ENCODE measurements at places on chromosomes 4 and X.

- DNase-seq, result no peak
Measured at GRCh38 chr4:93841803-93842345, 13.3 kb downstream of the ATOH1 start.

DNA sequence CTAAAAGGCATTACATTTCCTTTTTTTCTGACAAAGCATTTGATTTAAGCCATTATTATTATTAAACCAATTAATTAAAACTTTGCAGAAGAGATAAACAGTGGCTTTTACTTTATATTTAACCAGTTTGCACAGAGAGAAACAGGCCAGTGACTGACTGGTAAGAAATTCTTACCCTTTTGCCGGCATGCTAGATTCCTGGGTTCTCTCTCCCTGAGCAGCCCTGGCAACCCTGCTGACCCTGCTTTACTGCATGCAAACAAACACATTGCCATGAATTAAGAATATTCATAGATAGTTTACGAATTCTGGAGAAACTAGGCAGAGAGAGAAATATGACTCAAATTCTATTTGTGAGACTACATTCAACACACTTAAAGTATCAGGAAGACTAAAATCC lies 1381.4 kb upstream of the IGFBP7 start:
- no peak for DNase-seq

GRCh38 chr4:108130955-108131354 lies 37.8 kb downstream of the LEF1 start:
- DNase-seq, result no peak

- no peak for DNase-seq
Measured at GRCh38 chr4:9962611-9963314, 58.5 kb downstream of the SLC2A9 start.

- no peak for DNase-seq
Measured at GRCh38 chrX:38129366-38129765, 91.3 kb downstream of the SRPX start.

DNA sequence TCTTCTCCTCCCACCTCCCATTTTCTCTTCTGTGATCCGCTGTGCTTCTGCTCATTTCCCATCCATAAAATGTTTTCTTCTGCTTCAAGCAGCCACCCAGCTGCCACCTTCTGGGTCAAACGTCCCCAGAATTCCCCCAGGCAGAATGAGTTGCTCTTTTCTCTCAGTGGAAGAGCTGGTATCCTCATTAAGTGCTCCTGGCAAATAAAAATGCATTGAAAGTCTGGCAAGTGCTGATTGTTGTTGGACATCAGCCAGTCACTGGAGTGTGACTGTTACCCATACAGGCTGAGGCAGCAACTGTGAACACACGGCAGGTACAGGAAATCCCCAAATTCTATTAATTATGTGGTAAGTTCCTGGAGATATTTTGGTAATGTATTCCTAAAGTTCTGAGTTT lies 52.6 kb downstream of the LIMCH1 start:
- peak; percentile 86 for DNase-seq

DNA sequence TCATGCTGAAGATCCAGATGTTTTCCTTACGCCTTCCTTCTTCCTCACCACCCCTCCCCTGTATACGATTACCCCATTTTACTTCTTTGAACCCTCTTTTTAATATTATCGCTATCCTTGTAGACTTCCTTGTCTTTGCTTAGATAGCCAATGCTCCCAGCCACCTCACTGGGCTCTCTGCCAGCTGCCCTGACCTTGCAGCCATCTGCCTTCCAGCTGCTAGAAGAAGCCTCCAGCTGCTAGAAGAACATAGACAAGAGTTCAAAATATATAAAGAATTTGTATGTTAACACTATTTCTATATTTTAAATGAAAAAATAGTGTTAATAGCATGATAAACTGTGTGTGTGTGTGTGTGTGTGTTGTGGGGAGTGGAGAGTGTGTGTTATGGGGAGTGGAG lies 374.7 kb downstream of the ANKRD50 start:
- no peak for DNase-seq

DNA sequence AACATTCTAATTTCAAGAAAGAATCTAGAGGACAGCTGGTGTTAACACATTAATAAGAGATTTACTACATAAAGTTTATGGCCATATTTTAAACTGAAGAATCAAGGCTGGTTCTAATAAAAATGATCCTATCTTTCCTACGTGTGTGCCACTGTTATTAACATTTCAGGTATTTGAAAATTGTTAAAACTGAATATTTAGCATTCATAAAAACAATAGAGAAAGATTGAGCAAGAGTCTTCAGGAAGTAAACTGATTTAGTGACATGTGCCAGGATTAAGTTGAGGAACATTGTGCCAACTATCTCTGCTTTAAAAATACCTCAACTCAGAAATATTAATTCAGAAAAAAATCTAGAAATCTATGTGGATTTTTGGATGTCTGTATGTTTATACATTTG lies 810.1 kb downstream of the FAT4 start:
- no peak for DNase-seq

DNA sequence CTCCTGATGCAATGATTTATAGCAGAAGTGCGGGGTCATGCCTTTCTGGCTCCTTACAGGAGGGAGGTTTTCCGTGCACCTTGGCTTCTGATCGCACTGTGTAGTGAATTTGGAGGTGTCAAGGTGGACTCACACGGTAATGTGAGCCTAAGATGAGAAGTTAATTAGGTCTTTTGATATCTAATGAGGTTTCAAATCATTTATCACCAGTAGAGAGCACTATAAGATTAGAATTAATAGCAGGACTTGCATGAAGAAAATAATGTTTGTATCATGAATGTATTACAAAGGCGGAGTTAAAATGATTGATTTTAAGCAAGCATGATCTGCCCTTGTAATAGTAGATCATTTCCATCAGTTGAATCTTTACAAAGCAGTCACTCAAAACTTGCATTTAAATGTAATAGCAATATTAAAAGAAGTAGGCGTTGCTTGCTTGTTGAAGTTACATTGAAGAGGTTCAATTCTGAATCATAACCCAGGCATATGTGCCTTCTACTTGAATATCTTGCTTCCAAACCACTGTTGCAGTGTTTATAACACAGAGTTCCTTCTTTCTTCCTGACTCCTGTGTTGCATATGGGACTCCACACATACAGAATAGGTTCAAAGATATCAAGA lies 152.1 kb downstream of the FMR1NB start:
- DNase-seq, result no peak

- DNase-seq, result no peak
Measured at GRCh38 chrX:114964374-114964773, 53.0 kb downstream of the IL13RA2 start.

GRCh38 chr4:110183643-110184042 lies 14.8 kb downstream of the ELOVL6 start:
- DNase-seq, result peak; percentile 25

DNA sequence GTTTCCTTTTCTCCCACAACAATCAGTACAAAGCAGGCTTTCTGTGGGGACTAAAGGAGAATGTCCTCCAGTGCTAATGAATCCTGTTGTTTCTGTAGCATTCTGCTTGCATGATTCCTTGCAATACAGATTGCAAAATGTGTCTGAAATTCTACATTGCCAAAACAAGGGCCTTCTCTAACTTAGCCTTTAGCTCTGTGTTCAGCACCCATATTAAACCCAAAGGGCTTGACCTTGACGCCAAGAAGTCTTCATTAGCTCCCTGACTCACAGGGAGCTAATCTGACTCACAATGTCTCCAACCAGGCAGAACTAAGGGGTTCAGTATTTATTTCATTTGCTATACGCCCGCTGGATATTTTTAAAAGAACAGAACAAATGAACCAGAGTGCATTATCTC lies 241.4 kb upstream of the CLNK start:
- no peak for DNase-seq

- no peak for DNase-seq
Measured at GRCh38 chrX:114162068-114162735, 421.7 kb upstream of the HTR2C start.

DNA sequence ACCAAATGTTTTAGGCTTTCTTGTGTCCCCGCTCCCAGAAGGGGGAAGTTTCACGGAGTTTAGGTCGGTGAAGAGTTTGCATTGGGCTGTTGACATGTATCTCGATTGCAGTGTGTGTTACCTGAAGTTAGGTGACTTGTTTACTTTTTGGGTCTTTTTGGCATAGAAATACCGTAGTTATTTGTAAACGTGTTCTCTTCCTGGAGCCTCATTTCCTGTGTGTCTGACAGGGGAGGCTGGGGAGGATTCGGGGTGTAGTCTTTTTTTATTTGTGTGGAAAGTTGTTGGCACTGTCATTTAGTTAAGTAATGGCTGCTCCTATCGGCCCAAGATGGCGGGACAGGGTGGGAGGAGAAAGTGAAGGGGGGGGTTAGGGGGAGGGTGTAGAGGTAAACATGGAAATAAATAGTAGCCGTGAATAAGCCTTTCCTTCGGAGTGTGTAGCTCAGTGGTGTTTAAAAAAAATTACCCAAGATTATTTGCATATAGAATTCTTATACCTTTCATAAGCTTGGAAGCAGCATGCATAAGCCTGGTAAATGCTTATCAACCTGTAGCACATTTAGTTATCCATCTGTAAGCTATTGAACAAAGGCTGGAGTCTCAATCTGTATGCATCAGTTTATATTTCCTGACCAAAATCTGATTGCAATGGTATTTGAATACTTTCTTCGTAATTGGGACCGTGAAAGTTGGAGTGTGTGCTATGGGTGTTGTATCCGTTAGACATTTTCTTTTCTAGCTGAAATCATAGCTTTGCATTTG lies 1.6 kb downstream of the KDM6A start:
- DNase-seq, result peak; percentile 13

- DNase-seq, result no peak
Measured at GRCh38 chr4:182752158-182752910, 164.9 kb downstream of the DCTD start.

GRCh38 chr4:4443821-4444220 lies 56.9 kb downstream of the NSG1 start:
- no peak for DNase-seq

DNA sequence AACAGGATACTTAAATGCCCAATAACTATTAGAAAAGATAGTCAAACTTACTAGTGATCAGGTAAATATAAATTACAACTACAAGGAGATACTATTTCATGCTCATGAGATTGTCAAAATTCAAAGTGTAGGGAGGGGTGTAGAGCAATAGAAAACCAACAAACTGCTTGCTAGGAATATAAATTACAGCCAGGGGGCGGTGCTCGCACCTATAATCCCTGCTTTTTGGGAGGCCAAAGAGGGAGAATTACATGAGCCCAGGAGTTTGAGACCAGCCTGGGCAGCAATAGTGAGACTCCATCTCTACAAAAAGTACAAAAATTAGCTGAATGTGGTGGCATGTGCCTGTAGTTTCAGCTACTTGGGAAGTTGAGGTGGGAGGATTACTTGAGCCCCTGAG lies 556.5 kb upstream of the NR3C2 start:
- DNase-seq, result no peak

GRCh38 chrX:1476682-1477081 lies 24.0 kb upstream of the ASMTL start:
- DNase-seq, result no peak

- no peak for DNase-seq
Measured at GRCh38 chr4:58734030-58734674, 1624.0 kb upstream of the IGFBP7 start.

DNA sequence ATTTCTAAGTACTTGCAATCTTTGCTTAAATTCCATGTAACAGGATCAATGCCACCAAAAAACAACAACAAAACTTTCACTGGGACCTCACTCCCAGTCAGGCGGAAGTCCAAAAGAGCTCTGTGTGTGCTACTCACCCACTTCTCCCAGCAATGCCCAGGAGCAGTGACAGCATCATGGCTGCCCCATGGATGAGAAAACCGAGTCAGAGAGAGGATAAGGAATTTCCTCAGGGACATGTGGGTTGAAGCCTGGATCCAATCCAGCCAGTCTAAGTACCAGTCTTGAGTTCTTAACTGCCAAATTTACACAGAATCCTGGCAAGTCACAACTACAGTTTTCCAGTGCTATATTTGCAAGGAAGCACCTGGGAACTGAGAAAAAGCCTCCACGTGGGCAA lies 64.5 kb downstream of the STX18 start:
- DNase-seq, result no peak

Measured in NCI-H1092 treated with DMSO at 0.1 percent for 48 hours (cell line).